Omental fat pad (tissue), 4 donors: ENCODE measurements at places on chromosomes 3 and 15. TPM values are rescaled to one million over a fixed set of nuclear protein-coding genes. Genes with fewer than 3 reads are reported as not detected.

The SCN11A gene
- total RNA-seq: 0.31 TPM

The CCDC54 gene
- total RNA-seq: not detected

The FBXO45 gene
- total RNA-seq: 7.1 TPM

The HOMER2 gene
- total RNA-seq: 4.0 TPM

The LSG1 gene
- 34.8 TPM for total RNA-seq

The DNAH1 gene
- total RNA-seq: 16.3 TPM

The PLA2G4E gene
- total RNA-seq: not detected

The GABPB1 gene
- 55.5 TPM for total RNA-seq

The PATL2 gene
- 1.7 TPM for total RNA-seq

The GABRR3 gene
- total RNA-seq: not detected

The PARP15 gene
- 4.1 TPM for total RNA-seq

The ESYT3 gene
- total RNA-seq: 2.3 TPM

The SAMMSON gene
- not detected for total RNA-seq

The ATG7 gene
- total RNA-seq: 63.2 TPM

The FAM107A gene
- total RNA-seq: 26.4 TPM

The ONECUT1 gene
- total RNA-seq: not detected

The KNL1 gene
- total RNA-seq: 0.95 TPM

The MBNL1 gene
- 421 TPM for total RNA-seq

The IGSF10 gene
- total RNA-seq: 3.2 TPM

The CHRNA7 gene
- 0.88 TPM for total RNA-seq

The LRTM1 gene
- not detected for total RNA-seq

The ZNF660 gene
- total RNA-seq: 1.4 TPM

The XYLB gene
- total RNA-seq: 3.8 TPM

The LMLN gene
- total RNA-seq: 5.5 TPM

The EXD1 gene
- not detected for total RNA-seq

The ST3GAL6 gene
- total RNA-seq: 8.5 TPM

The TM6SF1 gene
- total RNA-seq: 19.7 TPM

The KBTBD13 gene
- total RNA-seq: not detected

The TMCO5A gene
- total RNA-seq: not detected

The SKOR1 gene
- total RNA-seq: 0.24 TPM

The PROK2 gene
- 0.82 TPM for total RNA-seq

The CCR3 gene
- total RNA-seq: not detected

The C15orf62 gene
- total RNA-seq: 0.19 TPM

The APBA2 gene
- total RNA-seq: 3.0 TPM

The TRPM1 gene
- not detected for total RNA-seq

The MYZAP gene
- 20.0 TPM for total RNA-seq

The ZNF148 gene
- total RNA-seq: 24.6 TPM

The MYRIP gene
- 1.0 TPM for total RNA-seq

The SGO1 gene
- total RNA-seq: not detected

The GOLGA6A gene
- total RNA-seq: not detected

The MORC1 gene
- total RNA-seq: not detected

The DGKG gene
- 3.4 TPM for total RNA-seq

The UBXN7 gene
- 11.2 TPM for total RNA-seq

The ACTRT3 gene
- total RNA-seq: 3.2 TPM

The SPINK8 gene
- total RNA-seq: not detected

The ZMYND10 gene
- total RNA-seq: 0.96 TPM

The SLC24A5 gene
- not detected for total RNA-seq

The MESP2 gene
- not detected for total RNA-seq

The EFCC1 gene
- total RNA-seq: 1.2 TPM

The NR2E3 gene
- 0.56 TPM for total RNA-seq

The SH2D7 gene
- not detected for total RNA-seq

The MUC20 gene
- total RNA-seq: 5.0 TPM

The CKMT1B gene
- 2.8 TPM for total RNA-seq

The FBXW12 gene
- total RNA-seq: not detected

The KNG1 gene
- total RNA-seq: not detected
